ENCODE measurements at places on chromosomes 6 and 20.

DNA sequence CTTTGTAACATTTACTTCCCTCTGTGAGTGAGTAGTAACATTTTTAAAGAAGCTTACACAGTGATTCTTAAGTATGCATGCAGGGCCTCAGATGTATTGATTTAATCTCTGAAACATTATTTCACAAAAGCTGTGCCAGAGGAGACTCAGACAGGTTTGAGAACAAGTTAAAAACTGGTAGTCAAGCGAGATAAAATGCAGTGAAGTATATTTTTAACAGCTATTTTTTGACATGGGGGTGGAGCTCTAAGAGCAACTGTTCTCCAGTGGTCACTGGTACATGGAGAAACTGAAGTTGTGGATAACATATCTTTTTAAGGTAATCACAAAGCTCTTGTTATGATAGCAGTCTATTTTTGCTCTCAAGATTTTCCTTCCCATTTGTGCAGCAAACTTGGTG, 20.4 kb downstream of the DSTN start:
- no peak for DNase-seq

GRCh38 chr6:80938131-80938530, 814.4 kb downstream of the TENT5A start:
- no peak for DNase-seq

GRCh38 chr6:79913369-79913768, 34.0 kb downstream of the ELOVL4 start:
- no peak for DNase-seq

DNA sequence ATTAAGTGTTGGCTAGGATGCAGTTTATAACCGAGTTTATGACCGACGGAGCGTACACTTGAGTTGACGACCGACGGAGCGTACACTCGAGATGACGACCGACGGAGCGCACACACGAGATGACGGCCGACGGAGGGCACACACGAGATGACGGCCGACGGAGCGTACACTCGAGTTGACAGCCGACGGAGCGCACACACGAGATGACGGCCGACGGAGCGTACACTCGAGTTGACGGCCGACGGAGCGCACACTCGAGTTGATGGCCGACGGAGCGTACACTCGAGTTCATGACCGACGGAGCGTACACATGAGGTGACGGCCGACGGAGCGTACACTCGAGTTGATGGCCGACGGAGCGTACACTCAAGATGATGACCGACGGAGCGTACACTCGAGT, 119.8 kb downstream of the HUS1B start:
- DNase-seq: no peak

DNA sequence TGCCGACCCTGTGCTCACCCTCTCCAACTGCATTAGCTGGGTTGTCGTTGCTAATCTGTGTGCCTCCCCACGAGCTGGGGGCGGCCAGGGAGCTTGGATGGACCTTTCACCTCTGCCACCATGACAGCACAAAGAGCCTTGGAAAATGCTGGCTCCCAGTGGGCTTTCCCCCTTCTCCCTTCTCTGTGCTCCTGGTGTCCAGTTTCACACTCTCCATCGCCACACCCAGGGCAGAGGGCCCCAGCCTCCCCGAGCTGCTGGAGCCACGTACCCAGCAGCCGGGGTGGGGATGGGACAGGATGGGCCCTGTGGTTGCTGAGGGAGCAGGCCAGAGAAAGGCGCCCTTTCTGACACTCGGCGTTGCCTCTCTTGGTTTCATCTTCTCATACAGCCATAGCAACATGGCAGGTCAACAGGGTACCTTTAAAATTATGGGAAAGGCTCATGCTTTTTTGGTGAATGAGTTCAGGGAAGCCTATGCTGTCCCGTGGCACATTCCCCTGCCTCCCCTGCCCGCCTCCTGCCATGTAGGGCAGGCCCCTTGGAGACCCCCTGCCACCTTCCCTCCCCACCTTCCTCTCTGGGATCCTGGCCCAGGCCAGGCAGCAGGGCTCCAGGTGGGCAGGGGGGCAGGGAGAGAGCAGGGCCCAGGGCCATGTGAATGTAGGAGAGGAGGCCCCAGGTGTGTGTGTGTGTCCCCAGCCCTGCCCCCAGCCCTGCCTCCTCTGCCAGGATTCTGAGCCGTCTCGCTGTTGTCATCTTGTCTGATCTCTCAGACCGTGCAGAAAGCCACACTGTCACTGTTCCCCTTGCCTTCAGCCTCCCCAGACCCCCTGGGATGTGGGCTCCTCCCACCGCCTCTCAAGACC, 85.2 kb upstream of the CCDC167 start:
- no peak for DNase-seq

DNA sequence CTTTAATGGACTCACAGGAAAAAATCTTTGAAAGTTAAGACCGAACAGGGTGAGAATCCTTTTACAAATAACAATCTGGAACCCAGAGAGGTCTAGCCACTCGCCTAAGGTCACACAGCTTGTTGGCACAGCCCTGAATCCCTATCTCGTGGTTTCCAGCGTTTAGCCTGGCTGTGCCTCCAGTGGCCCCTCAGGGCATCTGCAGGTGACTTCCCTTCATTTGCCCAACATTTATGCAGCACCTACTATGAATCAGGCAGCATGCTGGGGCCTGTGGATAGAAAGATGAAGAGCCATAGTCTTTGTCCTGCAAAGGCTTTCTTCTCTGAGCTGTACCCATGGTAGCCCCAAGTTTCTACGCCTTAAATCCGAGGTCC, 2.6 kb upstream of the NR2E1 start:
- no peak for DNase-seq

DNA sequence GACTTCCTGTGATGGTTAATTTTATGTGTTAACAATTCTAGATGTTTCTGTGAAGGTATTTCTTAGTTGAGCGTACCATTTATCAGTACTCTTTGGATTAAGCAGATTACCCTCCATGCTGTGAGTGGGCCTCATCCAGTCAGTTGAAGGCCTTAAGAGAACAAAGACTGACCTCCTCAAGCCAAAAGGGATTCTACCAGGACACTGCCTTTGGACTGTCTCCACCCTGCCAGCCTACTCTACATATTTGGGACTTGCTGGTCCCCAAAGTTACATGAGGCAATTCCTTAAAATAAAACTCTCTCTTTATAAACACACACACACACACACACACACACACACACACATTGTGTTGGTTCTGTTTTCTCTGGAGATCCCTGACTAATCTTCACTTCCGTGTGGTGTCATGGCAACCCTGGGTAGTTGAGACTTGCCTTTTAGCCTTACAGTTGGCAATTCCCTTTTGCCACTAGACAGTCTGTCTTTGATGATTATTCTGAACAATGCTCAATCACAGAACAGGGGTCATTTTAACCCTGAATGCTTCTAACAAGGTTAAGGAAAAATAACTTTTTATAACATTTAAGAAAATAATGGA, 32.2 kb downstream of the MRAP2 start:
- no peak for DNase-seq

DNA sequence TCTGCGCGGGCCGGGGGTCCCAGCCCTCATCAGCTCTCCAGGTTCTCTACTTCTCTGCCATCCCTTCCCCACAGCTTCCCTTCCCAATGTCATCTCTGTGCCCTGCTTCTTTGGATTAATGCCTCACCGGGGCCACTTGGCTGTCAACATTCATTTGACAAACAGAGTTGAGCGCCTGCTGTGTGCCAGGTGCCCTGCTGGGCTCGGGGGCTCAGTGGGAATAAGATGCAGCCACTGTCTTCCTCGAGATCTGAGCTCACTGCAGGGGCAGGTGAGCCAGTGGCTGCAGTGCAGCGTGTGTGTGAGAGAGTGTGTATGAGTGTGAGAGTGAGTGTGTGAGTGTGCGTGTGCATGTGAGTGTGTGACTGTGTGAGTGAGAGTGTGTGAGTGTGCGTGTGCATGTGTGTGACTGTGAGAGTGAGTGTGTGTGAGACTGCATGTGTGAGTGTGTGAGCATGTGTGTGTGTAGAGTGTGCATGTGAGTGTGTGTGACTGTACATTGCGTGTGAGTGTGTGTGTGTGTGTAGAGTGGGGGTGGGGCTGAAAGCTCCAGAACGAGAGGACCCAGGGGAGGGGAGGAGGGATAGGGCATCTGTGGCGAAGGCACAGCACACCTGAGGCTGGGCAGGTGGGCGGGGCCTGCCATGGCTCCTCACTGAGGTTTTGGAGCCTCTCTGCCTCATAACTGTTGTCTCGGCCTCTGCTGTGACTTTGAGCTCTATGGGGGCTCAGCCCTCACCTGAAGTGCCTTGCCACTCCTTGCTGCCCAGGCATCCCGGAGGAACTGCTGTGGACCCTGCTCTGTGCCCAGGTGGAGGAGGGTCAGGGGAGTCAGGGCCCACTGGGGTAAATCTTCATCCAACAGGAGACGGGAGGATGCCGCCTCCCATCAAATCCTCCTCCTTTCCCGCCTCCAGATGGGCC, 36.5 kb upstream of the PHACTR3 start:
- no peak for DNase-seq

DNA sequence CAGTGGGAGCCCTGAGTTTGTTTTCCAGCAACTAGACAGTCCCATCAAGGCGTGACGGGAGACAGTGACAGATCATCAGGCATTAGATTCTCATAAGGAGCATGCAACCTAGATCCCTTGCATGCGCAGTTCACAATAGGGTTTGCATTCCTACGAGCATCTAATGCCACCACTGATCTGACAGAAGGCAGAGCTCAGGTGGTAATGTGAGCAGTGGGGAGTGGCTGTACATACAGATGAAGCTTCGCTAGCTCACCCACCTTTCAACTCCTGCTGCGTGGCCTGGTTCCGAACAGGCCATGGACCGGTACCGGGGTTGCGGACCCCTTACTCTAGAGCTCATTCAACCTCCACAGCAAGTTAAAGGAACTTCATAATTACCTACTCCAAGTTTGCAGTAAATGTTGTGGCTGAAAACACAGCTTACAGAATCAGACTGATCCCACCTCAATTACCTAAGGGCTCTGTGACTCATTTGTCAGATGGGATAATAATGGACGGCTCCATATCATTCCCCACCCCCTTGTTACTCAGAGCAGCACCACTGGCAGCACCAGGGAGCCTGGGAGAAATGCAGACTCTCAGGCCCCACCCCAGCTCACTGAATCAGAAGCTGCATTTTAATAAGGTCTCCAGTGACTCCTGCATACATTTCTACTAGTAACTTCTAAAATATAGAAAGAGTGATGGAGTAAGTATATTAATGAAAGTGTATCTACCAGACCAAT, 15.7 kb downstream of the PXMP4 start:
- no peak for DNase-seq

DNA sequence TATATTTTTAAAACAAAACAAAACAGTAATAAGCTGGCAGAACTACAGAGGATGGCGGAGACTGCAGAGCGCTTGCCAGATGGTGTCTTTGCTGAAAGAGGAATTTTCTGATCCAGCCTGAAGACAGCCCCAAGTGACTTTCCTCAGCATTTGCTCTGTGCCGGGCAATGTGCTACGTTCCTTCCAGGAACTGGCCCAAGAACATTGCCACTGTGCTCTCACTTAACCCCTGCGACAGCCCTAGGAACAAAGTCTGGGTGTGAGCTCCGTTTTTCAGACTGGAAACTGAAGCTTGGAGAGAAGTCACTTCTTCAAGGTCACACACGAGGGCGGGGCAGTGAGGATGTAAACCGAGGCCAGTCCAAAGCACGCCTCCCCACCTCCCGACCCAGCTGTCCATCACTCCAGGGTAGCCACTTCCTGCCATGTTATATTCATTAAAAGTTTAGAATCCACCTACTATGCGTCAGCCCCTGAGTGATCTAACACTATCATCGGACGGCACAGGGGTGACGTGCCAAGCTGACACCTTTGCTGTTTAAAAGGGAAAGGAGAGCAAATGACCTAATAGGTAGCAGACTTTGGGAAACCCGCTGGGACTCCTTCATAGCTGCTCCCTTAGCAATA, 22.3 kb upstream of the BMP7 start:
- no peak for DNase-seq

DNA sequence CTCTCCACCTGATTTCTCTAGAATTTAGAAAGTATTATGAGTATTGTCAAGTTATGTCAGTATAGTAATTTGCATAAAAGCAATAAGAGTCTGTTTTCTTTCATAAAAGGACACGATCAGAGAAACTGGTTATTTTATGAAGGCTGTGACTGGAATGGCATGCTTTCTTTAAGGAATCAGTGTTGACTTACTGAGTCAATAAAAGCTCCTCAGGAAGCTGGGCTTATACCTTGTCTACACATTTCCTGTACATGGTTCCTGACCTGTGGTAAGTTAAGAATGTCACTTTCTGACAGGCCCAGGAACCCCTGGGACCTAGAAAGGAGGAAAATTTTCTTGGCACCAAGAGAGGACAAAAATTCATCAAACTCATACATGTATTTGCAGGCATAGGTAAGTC, 1224.0 kb upstream of the ADGRB3 start:
- no peak for DNase-seq

- no peak for DNase-seq
These were observed 626.1 kb downstream of the DHX35 start for GRCh38 chr20:39588148-39588757.

DNA sequence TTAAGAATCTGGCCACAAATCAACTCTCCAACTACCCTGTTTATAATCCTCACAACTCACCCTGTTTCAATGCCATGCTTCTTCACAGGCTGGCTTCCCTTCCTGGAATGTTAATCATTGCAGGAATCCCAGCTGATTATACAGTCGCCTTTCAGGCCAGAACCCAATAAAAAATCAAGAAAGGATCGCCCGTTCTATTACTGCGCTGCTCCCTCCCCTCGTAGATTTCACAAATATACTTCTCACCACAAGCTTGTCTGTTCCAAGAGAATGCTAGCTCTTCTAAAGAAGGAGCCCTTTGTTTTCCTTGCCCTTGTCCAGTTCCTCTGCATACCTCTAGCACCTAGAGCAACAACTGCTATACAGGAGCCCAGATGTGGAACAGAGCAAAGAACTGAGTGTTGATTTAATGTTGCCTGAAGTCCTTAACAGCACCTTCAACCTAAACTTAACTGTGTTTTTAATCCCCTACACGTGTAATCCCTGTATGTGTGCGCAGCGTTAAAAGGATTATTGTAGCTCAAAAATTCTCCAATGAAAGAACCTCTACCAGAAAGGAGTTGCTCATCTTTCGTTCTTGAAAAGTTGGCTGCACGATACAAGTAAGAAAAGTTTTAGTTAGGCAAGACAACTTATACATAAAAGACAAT, 988 bp downstream of the ECHDC1 start:
- DNase-seq: no peak

DNA sequence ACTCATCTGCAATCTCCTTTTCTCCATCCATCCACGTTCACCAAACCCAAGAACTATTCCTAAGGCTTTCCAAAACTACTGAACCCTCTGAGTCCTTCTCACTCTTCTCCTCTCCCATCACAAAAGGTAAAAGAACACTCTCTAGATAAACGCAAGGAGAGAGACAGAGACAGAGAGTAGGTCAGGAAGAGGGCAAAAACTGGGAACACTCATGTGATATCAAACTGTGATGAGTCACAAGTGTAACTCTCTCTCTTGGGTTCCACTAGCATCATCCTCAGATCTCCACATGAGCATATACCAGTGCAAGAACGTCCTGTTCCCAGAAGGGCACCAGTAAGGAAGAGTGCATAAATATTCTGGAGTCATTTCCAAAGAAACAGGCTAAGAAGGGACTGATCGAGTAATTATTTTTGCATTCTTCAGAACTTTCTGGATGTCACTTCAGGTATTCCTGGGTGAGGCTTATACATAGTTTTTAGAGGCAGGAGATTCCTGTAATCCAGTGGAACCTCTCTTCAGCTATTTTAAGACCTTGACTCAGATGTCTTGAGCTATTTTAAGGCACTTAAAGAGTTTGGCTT, 47.3 kb upstream of the STXBP5 start:
- no peak for DNase-seq

All from stimulated activated CD8-positive, alpha-beta memory T cell treated with anti-CD3 and anti-CD28 coated beads, Interleukin-7, amount 100 ng/mL, for 1 hour (primary cell).